ENCODE measurements at places on chromosomes 7 and 10. TPM values are rescaled to one million over a fixed set of nuclear protein-coding genes. Genes with fewer than 3 reads are reported as not detected.

DNA sequence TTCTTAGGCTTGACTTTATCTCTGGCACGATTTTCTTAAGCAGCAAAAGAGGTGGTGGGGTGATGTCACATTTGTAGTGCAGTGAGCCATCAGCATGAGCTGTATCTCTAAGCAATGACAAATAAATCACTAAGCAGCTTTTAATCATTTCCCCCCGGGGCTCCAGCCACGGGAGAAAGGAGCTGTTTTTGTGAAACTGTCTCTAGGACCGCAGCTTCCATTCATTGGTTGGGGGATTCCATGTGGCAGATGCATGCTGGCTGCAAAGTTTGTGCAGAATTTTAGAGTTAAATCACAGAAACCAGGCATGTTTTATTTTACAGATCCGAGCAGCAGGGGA lies 464 bp downstream of the KIAA1217 start:
- H3K27me3 ChIP-seq = no peaks in the 10 kb centered on the region
- no peaks in the 10 kb centered on the region for H3K36me3 ChIP-seq
- H3K4me1 ChIP-seq = peaks cover 35% of the 10 kb centered on the region
- H3K4me3 ChIP-seq = peak overlapping the region; percentile 56

DNA sequence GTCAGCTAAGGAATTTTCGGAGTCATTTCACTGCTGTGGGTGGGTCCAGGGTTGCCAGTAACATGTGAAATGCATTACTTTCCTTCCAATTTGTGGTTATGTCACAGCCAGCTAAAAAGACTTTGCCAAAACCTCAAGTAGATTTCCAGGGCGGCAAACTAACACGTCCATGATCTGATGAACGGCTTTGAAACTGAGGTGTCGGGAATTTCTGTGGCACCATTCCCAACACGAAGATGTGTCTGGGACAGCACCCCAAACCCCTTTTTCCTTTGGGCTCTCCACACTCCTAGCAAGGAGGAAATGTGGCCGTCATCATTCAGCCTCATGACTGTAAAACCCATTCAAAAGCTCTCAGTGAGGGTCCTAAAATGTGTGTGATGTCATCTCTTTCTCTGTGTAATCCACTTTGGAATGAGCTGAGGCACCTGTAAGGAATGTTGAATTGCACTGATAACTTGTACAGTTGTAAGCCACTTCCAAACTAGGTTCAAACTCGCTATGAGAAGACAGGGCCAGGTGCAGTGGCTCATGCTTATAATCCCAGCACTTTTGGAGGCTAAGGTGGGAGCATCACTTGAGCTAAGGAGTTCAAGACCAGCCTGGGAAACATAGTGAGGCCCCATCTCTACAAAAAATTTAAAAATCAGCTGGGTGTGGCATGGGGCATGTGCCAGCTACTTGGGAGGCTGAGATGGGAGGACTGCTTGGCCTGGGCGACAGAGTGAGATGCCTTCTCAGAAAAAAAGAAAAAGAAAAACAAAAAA lies 146.1 kb upstream of the FRMD4A start:
- no peaks in the 10 kb centered on the region for H3K4me1 ChIP-seq
- no peaks in the 10 kb centered on the region for H3K27me3 ChIP-seq
- H3K27ac ChIP-seq = no peak overlapping the region
- no peak overlapping the region for H3K4me3 ChIP-seq
- H3K36me3 ChIP-seq = no peaks in the 10 kb centered on the region

DNA sequence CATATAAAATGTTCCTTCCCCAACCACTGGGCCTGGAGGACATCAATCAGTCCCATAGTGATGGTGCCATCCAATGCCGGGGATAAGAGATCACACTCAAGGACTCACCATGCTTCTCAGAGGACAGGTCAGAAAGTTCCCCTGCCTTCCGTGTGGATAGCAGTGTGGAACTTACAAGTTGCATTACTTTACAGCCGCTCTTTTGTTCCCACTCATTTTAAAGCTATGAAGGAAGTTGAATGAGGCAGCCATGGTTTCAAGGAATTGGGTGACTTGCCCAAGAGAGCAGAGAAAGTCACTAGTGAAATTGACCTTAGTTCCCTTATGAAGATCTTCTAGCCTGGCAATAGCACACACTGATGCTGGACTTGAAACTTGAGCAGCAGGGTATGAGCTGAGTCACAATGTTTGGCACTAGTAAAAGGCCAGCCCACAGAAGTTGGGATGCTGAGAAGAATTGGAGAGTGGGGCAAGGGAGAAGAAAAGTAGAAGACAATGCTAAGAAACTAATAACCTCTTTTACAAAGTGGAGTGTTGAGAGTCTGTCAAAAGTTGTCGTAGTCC lies 78.7 kb downstream of the CXCL12 start:
- no peak overlapping the region for H3K4me3 ChIP-seq
- H3K27me3 ChIP-seq = no peaks in the 10 kb centered on the region
- DNase-seq = no peak
- H3K4me1 ChIP-seq = peaks cover 7% of the 10 kb centered on the region

DNA sequence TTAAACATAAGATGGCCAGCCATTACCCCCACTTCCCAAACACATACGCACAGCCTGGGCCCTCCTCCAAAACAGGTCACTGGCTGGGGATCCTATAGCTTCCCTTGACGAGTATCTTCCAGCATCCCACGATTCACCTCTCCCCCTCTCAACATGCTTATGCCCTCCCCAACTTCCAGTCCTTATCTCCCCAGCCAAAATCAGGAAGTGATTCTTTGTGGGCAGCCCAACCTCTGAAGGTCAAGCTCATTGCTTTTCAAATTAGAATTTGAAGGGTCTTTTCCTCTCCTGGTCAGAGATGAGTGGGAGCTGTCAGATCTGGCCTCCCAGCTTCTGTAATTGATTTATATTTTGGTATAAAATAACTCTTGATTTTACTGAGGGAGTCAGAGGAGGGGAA lies 133.6 kb downstream of the ATXN7L1 start:
- no peak overlapping the region for H3K4me3 ChIP-seq
- no peaks in the 10 kb centered on the region for H3K27me3 ChIP-seq
- DNase-seq = peak; percentile 44
- H3K4me1 ChIP-seq = peaks cover 7% of the 10 kb centered on the region
- H3K36me3 ChIP-seq = no peaks in the 10 kb centered on the region

GRCh38 chr10:113422371-113422770 lies 130.5 kb upstream of the HABP2 start:
- no peak for DNase-seq
- no peaks in the 10 kb centered on the region for H3K27me3 ChIP-seq
- H3K36me3 ChIP-seq = no peaks in the 10 kb centered on the region
- no peak overlapping the region for H3K4me3 ChIP-seq
- H3K27ac ChIP-seq = no peak overlapping the region

DNA sequence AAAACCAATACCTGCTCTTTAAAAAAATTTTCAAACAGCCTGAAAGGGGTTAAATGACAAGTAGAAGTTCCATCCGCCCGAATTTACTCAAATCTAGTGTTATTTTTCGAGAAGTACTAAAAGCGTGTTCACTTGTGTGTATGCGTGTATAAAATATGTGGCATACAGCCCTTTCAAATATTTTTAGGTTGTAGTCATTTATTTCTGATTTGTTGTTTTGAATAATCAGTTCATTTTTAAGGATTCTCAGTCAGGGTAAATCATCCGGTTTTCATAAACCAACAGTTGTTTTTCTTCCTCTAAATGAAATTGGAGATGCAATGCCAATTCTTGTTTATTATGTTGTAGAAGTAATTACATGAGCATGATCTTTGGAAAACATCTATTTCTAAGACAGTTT lies 6.9 kb upstream of the SUN1 start:
- peak overlapping the region; percentile 26 for H3K27ac ChIP-seq
- no peak for DNase-seq
- peaks cover 39% of the 10 kb centered on the region for H3K4me1 ChIP-seq
- peaks cover 6% of the 10 kb centered on the region for H3K36me3 ChIP-seq
- no peaks in the 10 kb centered on the region for H3K27me3 ChIP-seq
- H3K4me3 ChIP-seq = no peak overlapping the region

GRCh38 chr10:13184730-13185514 lies 23.6 kb downstream of the MCM10 start:
- no peaks in the 10 kb centered on the region for H3K36me3 ChIP-seq
- H3K4me3 ChIP-seq = no peak overlapping the region
- DNase-seq = no peak
- H3K27me3 ChIP-seq = no peaks in the 10 kb centered on the region
- peaks cover 6% of the 10 kb centered on the region for H3K4me1 ChIP-seq
- no peak overlapping the region for H3K27ac ChIP-seq

DNA sequence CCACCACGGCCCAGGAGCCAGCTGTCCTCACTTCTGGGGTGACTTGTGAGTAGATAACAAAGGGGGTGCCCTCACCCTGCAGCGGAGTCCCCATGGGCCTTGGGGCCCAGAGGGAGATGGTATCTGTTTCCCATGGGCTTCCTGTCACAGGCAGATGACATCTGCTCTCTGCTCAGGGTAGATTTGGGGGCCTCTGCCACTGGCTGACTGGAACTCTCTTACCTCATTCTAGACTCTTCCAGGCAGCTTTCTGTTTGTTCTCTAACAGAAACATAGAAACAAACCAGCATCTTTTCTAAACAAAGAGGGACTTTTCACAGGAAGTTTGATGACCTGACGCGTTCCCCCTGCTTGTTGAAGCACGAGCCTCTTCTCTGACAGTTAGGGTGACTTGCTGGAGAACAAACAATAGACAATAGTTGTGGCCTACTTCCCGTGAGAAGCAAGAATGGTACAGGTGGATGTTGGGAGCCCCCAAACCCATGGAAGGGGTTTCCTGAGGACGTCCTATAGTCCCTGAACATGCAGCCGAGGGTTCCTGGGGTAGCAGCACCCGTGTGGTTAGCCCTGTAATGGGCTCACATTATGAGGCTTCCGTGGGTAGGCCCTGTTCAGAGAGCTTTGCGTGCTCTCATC lies 61.6 kb downstream of the GRK5 start:
- no peaks in the 10 kb centered on the region for H3K36me3 ChIP-seq
- no peaks in the 10 kb centered on the region for H3K27me3 ChIP-seq
- H3K27ac ChIP-seq = peak overlapping the region; percentile 91

GRCh38 chr10:117885206-117885829 lies 161.4 kb downstream of the RAB11FIP2 start:
- no peaks in the 10 kb centered on the region for H3K4me1 ChIP-seq
- no peak overlapping the region for H3K4me3 ChIP-seq
- no peaks in the 10 kb centered on the region for H3K36me3 ChIP-seq
- DNase-seq = no peak

DNA sequence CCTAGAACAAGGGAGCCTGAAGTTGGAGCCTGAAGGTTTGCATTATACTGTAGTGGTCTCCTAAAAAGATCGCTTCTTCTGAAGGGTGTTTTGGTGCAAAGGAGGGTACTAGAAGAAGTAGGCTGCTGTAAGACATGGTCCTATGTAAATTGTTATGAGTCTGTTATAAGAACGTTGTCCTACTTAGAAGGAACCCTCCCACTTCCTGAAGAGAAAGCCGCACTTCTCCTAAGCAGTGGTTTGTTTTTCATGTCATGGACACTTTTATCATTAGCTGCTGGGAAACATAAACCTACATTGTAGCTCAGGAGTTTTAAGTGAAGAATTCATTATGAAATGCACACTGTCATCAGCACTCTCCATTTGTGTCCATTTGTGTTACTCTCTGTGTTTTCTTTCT lies 129.1 kb upstream of the ITGB1 start:
- no peaks in the 10 kb centered on the region for H3K36me3 ChIP-seq
- no peaks in the 10 kb centered on the region for H3K27me3 ChIP-seq
- DNase-seq = no peak
- no peaks in the 10 kb centered on the region for H3K4me1 ChIP-seq

GRCh38 chr7:30713392-30713791 lies 31.1 kb upstream of the CRHR2 start:
- H3K4me3 ChIP-seq = no peak overlapping the region
- no peak for DNase-seq
- no peaks in the 10 kb centered on the region for H3K4me1 ChIP-seq
- H3K27me3 ChIP-seq = no peaks in the 10 kb centered on the region
- H3K36me3 ChIP-seq = no peaks in the 10 kb centered on the region

DNA sequence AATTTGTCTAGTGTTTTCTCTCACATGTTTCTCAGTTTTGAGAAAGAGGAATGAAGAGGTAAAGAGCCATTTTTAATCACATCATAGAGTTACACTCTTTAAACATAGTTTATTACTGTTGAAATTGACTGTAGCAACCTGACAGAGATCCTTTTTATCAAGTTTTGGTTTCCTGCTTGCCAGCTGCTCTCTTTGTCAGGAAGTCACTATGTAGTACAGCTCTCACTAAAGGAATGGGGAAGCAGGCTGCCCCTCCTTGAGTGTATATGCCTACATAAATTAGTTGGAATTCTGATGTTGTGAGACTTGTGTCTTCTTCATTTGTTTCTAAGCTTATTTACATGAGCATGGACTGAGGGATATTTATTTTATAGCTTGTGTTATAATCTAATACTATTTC lies 1274.0 kb upstream of the CELF2 start:
- no peaks in the 10 kb centered on the region for H3K27me3 ChIP-seq
- no peak overlapping the region for H3K4me3 ChIP-seq
- DNase-seq = no peak
- H3K27ac ChIP-seq = no peak overlapping the region
- no peaks in the 10 kb centered on the region for H3K4me1 ChIP-seq

GRCh38 chr10:11425296-11425610 lies 186.2 kb downstream of the USP6NL start:
- no peak overlapping the region for H3K27ac ChIP-seq
- H3K36me3 ChIP-seq = no peaks in the 10 kb centered on the region
- DNase-seq = no peak
- H3K4me3 ChIP-seq = no peak overlapping the region
- no peaks in the 10 kb centered on the region for H3K27me3 ChIP-seq
- H3K4me1 ChIP-seq = no peaks in the 10 kb centered on the region

DNA sequence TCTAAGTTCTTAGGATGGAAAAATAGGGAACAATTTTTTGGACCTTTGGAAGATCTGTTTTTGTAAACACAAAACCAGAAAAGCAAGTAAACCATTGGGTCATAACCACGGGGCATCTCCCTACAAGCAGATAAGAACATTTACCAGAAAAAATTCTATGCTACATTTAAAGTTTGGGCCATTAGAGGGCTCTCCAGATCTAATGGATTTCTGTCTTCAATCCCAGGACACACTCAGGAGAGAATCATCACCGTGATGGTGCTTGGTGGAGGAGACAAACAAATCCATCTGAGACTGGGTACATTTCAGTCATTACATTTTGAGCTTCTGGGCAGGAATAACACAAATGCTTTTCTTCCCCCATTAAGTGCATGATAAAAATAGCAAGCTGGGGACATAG lies 178.4 kb upstream of the TARP start:
- H3K4me3 ChIP-seq = no peak overlapping the region
- H3K27me3 ChIP-seq = no peaks in the 10 kb centered on the region
- H3K4me1 ChIP-seq = peaks cover 9% of the 10 kb centered on the region
- no peak overlapping the region for H3K27ac ChIP-seq
- H3K36me3 ChIP-seq = no peaks in the 10 kb centered on the region
- peak; percentile 35 for DNase-seq

GRCh38 chr7:79749856-79750255 lies 296.4 kb upstream of the MAGI2 start:
- no peaks in the 10 kb centered on the region for H3K4me1 ChIP-seq
- H3K27me3 ChIP-seq = no peaks in the 10 kb centered on the region
- DNase-seq = no peak

- no peaks in the 10 kb centered on the region for H3K27me3 ChIP-seq
- no peak overlapping the region for H3K4me3 ChIP-seq
- H3K27ac ChIP-seq = no peak overlapping the region
- peaks cover 10% of the 10 kb centered on the region for H3K4me1 ChIP-seq
- DNase-seq = peak; percentile 53
These were observed 425.8 kb upstream of the FOXK1 start for GRCh38 chr7:4256286-4256685.

Gene PRPF18
- total RNA-seq = 51.8 TPM

Gene ANKRD1
- total RNA-seq = not detected

Gene FAM237B
- not detected for total RNA-seq

Gene KIAA1549
- 4.1 TPM for total RNA-seq

Gene WNT8B
- not detected for total RNA-seq

Gene SRI
- 23.3 TPM for total RNA-seq

Gene OR2A12
- total RNA-seq = not detected
